ENCODE measurements at places on chromosomes 3 and 15.

GRCh38 chr3:8713901-8714759, 19.5 kb upstream of the CAV3 start:
- DNase-seq: no peak

DNA sequence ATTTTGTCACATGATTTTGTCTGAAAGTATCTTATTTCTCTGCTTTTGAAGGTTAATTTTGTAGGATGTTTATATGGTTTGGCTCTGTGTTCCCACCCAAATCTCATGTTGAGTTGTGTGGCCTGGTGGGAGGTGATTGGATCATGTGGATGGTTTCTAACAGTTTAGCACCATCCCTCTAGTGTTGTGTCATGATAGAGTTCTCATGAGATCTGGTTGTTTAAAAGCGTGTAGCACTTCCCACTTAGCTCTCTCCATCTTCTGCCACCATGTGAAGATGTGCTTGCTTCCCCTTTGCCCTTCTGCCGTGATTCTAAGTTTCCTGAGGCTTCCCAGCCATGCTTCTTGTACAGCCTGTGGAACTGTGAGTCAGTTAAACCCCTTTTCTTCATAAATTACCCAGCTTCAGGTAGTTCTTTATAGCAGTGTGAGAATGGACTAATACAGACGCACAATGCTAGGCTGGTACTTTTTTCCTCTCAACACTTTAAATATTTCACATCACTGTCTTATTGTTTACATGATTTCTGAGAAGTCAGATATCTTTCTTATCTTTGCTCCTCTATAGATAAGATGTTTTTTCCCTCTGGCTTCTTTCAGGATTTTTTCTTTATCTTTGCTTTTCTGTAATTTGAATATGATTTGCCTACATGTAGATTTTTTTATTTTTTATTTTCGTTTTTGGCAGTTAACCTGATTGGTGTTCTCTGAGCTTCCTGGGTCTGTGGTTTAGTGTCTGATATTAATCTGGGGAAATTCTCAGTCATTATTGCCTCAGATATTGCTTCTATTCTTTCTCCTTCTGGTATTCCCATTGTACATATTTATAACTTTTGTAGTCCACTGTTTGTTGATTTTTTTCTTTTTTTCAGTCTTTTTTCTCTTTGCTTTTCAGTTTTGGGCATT, 22.2 kb downstream of the BTD start:
- DNase-seq: no peak

- no peak for DNase-seq
Observed at GRCh38 chr15:47682661-47683060, 34.6 kb upstream of the SEMA6D start.

GRCh38 chr15:99445272-99445850, 120.4 kb upstream of the MEF2A start:
- no peak for DNase-seq

DNA sequence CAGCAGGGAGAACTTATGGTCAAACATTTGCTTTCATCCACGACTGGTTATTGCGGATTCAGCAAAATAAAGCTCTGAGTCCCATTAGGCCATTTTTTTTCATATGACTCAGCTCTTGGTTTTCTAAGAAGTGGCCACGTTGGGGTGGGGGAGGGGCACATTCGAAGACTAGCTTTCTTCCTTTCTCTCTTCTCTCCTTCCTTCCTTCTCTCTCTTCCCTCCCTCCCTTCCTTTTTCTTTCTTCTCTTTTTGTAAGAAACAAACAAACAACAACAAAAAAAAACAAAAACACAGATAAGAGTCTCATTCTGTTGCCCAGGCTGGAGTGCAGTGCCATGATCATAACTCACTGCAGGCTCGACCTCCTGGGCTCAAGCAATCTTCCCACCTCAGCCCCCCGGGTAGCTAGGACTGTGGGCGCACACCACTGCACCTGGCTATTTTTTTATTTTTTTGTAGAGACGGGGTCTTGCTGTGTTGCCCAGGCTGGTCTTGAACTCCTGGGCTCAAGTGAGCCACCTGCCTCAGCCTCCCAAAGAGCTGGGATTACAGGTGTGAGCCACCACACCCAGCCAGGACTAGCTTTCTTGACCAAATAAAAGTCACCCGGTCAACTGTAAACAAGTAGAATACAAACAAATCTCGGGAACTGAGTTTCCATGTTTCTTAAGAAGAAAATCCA, 41.6 kb downstream of the ABCC5 start:
- no peak for DNase-seq

DNA sequence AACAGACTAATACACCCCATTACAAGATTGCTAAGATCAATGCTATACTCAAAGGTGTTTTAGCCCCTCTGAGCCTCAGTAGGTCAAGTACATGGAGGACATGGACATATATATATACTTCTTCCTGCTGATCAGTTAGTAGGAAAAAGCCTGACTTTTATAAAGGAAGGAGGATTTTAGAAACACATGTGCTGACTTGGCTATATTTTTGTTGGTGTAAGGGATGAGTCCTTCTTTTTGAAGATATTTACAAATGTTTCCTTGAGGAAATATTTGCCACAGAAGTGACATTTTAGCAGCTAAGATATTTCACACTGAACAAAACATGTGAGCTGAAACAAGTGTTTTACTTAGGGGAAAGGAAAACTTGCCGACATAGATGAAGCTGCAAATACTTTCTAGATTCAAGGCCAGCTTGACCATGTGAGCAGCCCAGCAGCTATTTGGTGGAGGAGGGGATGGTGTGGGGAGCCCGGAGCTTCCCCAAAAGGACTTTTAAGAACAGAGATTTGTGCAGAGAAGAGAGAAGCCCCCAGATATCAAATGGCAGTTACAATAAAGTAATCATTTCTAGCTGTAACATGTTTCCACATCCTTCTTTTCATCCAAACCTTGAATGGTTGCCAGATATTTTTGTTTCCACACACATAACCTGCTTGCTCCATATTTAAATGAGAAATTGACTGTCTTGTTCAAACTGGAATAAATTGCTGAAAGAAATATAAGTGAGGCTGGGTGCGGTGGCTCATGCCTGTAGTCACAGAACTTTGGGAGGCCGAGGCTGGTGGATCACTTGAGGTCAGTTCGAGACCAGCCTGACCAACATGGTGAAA, 111.7 kb upstream of the NR2F2 start:
- no peak for DNase-seq

- DNase-seq: no peak
Observed at GRCh38 chr15:90456236-90456635, 68.2 kb downstream of the IQGAP1 start.

GRCh38 chr3:183244219-183244618, 8.8 kb upstream of the B3GNT5 start:
- no peak for DNase-seq

DNA sequence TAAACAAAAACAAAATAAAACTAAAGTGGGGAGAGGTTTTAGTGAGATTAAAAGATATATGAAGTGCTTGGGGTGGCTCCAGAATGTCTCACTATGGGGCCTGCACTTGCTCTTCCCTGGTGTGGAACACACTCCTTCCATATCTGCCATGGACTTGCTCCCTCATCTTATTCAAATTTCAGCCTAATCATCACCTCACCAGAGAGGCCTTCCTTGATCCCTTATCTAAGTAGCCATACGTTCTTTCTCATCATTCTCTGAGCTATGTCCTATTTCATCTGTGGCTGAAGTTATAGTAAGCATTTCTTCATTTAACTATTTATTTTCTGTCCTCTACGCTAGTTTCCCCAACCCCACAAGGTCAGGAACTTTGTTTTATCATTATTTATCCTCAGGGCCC, 511.7 kb downstream of the NTRK3 start:
- DNase-seq: no peak

DNA sequence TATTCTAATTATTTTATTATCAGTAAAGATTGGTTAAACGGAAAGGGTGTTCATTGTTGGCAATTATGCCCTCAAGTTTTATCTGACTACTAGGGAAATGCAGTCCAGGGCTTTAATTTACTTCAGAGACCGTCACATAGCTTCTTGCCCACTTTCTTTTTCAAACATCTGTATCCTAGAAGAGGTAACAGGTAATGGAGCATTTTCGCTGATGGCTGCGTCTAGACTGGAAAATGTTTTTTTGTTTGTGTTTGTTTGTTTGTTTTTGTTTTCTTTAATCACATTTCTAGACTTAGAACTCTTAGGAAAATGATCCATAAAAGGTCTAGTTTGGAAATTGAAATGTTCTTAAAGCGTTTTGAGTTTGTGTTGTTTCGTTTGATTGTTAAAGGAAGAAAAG, 71.4 kb downstream of the ANXA2 start:
- DNase-seq: no peak

GRCh38 chr3:124663690-124664089, 66.6 kb upstream of the UMPS start:
- DNase-seq: no peak

DNA sequence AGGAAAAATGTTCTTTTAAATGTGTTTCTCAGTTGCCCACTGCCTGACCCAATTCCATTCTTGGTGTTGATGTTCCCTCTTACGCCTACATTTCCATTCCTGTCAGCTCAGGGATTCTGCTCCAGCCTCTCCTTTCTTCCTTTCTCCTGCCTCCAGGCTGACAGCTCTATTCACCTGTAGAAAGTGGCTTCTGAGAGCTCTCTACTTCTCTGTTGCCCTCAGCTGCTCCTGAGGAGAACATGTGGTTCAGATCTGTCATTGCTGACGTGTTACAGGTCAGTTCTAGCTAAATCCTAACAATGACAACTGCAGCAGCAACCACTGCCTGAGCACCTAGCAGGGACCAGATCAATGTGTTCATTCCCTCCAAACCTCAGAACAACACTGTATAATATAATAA, 144.9 kb upstream of the PLAAT1 start:
- DNase-seq: no peak

DNA sequence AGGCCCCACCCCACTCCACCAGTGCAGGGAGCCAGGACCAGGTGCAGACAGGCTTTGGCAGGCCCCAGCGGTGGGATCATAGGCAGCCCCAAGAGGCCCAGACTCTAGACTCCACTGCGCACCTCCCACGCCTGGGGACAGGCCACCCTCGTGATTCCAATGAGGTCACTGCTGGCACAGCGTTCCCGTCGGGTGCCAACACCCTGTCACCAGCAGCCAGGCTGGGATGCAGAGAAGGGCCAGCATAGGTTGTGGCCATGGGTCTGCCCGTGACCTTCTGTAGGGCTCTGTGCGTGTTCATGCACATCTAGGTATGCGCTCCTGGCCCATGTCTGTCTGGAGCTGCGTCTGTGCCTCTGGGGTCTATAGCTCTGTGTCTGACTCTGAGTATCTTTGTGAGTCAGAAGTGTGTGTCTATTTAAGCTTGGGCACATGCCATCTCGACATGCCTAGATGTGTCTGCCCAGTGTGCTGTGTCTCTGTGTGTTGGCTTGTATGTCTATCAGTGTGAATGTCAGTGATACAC, 13.0 kb downstream of the VIPR1 start:
- no peak for DNase-seq

DNA sequence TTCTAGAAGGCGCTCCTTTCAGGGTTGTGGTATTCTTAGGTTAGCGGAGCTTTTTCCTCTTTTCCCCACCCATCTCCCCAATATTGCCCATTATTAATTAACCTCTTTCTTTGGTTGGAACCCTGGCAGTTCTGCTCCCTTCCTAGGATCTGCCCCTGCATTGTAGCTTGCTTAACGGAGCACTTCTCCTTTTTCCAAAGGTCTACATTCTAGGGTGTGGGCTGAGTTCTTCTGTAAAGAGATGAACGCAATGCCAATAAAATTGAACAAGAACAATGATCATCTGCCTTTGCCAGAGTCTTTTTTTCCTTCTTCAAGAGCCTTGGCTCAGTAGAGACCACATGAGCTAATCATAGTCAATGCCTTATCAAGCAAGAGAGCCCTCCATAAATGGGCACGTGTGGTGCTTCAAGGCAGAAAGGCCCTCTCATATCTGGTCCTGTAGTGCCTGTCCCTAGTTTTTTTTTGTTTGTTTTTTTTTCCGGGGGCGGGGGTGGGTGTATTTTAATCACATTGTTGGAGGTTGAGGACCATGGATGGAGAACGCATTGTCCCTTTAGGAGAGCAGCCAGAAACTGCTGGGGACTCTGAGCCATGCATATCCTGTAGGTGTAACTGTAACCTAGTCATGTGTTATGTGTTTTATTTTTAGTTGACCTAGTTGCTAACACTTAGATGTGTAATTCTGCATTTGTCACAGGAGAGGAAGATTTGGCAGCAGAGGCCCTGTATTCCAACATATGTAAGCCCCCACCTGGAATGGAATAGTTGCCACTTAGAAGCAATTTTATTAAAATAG, 64.7 kb upstream of the ACAD9 start:
- DNase-seq: no peak

All from stimulated activated CD4-positive, alpha-beta T cell treated with anti-CD3 and anti-CD28 coated beads, Interleukin-4, amount 100 ng/mL, for 1 hour (primary cell).